Ecto neural progenitor cell (in vitro differentiated cells): ENCODE measurements at places on chromosomes 11 and 22.

DNA sequence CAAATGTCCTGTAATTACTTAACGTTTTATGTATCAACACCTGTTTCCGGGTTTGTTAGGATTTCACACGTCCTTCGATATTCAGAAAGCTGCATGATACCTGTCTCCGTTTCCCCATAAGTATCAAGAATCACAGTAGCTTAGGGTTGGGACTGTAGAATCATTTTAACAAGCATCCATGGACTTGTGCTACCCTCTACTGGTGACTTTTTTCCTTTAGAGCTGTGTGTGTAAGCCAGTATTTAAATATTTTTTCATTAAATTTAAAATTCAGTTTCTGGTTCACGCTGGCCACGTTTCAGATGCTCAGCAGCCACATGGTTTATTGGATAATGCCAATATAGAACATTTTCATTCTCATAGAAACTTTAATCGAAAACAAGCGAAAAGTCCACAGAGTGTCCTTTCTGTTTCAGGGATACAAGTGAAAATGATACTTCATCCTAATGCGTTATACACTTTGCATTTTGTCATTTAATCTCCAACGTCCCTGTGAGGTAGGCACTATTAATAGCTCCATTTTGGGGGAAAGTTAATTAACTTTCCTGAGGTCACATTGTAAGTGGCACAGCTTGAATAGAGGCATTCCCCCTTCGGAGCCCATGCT, 61.5 kb upstream of the SLC25A18 start:
- DNase-seq = no peak

- DNase-seq = no peak
Measured at GRCh38 chr11:44133335-44133946, 38.0 kb downstream of the EXT2 start.

DNA sequence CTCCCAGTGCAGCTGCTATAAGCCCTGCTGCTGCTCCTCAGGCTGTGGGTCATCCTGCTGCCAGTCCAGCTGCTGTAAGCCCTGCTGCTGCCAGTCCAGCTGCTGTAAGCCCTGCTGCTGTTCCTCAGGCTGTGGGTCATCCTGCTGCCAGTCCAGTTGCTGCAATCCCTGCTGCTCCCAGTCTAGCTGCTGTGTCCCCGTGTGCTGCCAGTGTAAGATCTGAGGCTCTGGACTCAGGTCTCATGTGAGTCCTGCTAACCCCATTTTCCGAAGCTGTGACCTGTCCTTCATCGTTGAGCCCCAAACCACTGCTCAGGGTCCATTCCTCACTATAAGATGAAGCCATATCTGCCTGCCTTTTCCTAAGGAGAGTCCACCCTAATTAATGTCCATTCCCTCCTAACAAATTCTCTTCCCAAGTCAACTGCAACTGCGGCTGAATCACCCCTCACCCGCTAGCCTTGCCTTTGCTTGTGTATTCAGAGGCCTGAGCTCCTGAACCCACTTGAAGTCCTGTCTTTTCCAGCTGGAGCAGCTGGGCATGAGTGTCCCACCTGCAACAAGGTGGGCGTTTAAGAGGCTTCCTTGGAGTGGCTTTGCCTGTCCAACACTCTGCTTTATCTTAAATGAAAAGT, 626 bp downstream of the KRTAP5-7 start:
- DNase-seq = no peak

GRCh38 chr11:96272529-96273222, 70.3 kb downstream of the MAML2 start:
- no peak for DNase-seq

DNA sequence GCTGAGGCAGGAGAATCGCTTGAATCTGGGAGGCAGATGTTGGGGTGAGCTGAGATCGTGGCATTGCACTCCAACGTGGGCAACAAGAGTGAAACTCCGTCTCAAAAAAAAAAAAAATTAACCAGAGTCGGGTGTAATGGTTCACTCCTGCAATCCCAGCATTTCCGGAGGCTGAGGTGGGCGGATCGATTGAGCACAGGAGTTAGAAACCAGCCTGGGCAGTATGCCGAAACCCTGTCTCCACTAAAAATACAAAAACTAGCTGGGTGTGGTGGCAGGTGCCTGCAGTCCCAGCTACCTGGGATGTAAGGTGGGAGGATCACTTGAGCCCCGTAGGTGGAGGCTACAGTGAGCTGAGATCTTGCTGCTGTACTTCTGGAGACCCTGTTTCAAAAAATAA, 1.5 kb downstream of the RANGAP1 start:
- no peak for DNase-seq

- DNase-seq = peak; percentile 71
Measured at GRCh38 chr11:73376803-73377629, 817 bp downstream of the RELT start.

DNA sequence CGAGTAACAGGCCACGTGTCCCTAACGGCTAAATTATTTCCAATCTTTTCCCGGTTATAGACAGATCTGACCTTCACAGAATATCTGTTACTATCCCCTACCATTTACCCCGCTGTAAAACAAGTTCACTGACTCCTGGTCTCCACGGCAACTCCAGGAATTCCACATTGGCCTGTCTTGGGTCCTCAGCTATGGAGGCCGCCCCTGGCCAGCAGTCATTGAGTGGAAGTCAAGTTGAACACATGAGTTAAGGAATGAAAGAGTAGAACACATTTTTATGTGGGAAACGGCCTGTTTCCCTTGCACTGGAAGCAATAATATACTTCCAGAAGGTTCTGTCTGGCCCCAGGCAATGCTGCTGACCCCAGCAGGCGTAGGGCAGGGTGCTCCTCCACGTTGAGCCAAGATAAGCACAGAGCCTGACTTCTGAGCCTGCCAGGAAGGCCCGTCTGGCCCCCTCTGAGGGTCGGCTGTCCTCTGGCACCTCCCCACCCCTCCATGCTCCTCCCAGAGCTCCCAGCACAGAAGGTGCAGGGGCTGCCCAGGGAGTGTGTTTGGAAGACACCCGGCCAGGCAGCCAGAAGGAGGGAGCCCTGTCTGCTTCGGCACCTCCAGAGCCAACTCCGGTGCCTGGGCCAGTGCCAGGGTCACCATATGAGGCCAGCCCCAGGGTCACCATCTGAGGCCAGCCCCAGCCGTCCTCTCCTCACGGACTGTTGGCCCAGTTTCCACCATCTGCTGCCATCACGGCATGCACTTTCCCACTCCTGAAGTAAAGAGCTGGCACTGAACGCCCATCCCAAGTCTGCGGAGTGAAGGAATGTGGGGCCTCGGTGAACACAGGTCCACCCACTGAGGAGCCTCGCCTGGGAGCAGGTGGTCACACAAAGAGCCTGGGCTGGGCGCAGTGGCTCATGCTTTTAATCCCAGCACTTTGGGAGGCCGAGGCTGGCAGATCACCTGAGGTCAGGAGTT, 813.2 kb downstream of the BRD1 start:
- DNase-seq = peak; percentile 33

DNA sequence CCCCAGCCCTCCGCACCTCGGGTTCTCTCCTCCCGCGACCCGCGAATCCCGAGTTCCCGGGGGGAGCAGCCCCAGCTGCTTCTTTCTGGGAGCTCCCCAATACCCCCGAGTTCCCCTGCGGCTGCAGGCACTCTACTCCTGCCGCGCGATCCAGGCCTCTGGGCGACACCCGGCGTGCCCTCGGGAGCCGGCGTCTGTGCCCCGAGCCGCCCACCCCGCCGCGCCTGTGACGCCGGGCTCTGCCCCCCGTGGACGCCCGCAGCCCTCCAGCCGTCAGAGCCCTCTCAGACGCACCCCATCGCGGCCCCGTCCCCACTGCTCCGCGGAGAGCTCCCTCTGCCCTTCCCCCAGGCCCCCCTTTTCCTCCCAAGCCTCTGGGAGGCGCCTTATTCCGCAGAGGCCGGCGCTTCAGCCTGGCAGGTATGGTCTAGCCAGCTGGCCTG, 422 bp downstream of the GLB1L2 start:
- DNase-seq = no peak

GRCh38 chr11:87139475-87139874, 101.7 kb downstream of the TMEM135 start:
- DNase-seq = no peak

- DNase-seq = no peak
Measured at GRCh38 chr22:42275970-42276369, 5.5 kb upstream of the TCF20 start.
